ENCODE measurements at places on chromosomes 3 and 15.

GRCh38 chr15:38438031-38438986, 15.6 kb upstream of the FAM98B start:
- no peak for DNase-seq

GRCh38 chr3:16935781-16936180, 51.0 kb downstream of the PLCL2 start:
- no peak for DNase-seq

DNA sequence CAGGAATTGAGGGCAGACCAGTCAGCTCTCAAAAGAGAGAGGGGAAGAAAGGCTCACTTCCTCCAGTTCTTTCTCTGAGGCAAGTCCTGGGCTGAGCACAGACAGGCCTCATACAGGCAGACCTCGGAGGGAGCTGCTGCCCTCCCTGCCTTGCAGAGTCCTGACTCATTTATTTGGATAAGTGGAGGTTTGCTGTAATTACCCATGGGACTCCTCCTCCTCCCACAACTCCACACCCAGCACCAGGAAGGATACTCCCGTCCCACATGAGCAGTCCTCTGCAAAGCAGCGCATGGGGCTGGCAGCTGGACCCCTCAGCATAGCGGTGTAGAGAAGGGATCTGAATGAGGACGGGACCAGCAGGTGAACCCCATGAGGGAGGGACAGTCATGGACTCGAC, 13.4 kb upstream of the SCN10A start:
- DNase-seq: no peak

DNA sequence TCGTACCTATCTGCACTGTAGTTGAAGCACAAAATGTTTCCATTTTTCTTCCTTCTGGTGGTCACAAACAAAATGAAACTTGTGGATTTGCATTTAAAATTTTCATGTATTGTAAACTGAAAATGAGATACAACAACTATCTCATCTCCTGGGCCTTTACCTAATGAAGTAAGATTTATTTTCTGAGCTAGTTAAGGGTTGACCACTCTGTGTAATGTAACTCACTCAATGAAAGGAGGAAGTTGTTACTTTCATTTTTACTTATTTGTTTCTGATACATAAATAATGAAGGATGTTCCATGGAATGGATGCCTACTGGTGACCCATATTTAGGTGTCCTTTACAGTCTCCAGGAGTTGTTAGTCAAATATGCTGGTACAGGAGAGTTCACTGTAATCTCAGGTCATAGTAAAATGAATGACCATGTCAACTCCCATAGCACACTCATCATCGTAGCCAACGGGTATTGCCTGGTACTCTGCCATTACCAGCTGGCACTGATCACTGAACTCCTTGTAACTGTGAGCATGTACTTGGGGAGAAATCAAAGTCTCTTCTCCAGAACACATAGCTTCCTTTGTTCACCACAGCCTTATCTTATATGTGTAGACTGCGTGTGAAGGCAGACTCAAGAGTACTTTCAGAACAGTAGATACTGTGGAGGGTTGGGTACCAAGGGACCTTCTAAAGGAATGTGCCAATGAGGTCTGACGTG, 474.2 kb upstream of the ROBO2 start:
- no peak for DNase-seq

DNA sequence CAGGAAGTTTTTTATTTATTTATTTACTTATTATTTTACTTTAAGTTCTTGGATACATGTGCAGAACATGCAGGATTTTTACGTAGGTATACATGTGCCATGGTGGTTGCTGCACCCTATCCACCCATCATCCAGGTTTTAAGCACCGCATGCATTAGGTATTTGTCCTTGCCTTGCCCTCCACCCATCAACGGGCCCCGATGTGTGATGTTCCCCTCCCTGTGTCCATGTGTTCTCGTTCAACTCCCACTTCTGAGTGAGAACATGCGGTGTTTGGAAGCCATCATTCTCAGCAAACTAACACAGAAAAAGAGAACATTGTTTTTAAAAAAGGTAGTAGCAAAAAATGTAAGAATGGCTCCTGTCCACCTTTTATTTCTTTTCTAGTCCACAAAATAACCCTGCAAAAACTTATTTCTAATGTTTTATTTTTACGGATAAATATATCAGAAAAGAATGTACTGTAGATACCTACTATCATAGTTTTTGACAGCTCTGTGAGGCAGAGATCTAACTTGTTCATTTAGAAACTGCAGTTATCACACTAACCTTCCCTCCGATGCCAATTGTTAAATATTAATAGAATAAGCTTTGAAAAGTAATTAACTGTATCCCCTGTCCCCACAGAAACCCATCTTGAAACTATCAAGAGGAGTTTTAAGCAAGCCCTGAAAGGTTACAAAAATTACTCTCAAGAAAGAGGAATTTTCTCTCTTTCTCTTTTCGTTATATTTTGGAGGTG, 189.2 kb downstream of the LPP start:
- DNase-seq: no peak

GRCh38 chr15:33561407-33561806, 250.6 kb downstream of the RYR3 start:
- no peak for DNase-seq

DNA sequence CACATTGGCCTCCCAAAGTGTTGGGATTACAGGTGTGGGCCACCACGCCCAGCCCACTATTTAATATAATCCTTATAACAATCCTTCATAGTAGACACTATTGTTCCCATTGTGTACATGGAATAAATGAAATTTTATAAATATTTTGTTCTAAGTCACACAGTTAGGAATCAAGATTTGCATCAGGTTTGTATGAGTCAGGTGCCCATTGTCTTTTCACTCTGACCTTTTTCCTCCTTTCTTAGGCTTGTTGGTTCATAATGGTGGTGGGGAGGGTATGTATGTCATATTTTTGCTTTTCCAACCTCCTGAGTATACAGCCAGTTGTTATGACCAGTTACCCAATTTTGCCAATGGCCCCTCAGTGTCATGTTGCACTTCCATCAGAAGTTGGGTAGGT, 18.0 kb upstream of the SLC30A4 start:
- DNase-seq: no peak

GRCh38 chr3:31878231-31878838, 102.7 kb downstream of the OSBPL10 start:
- DNase-seq: no peak

DNA sequence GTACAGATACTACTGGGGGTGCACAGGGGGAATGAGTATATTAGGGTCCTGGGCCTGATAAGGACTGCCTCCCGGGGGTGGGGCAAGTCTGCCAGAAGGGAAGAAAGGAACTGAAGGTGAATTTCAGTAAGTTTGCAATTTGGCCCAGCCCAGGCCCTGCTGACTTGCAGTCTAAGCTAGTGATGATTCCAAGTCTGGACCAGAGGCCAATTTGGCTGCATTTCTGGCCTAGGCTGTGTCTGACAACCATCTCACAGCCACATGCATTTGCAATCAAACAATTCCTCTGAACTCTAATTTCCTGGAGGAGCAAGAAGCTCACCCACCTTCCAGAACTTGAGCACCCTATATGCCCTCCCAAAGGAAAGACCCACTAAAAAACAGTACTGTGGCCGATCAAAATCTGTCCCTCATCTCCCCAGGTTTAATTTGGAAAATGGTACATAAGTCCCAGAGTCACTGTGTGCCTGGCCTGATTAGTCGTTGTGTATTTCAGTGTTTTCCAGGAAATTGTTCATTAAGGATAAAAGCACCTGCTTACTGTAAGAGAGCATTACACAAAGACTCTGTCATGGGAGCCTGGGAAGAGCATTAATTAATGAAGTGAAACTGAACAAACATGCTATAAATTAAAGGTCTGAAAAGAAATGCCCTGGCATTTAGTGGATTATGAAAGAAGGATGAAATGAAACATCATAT, 114.5 kb downstream of the MEGF11 start:
- DNase-seq: no peak

- DNase-seq: no peak
Observed at GRCh38 chr15:80234883-80235282, 17.1 kb downstream of the CTXND1 start.

DNA sequence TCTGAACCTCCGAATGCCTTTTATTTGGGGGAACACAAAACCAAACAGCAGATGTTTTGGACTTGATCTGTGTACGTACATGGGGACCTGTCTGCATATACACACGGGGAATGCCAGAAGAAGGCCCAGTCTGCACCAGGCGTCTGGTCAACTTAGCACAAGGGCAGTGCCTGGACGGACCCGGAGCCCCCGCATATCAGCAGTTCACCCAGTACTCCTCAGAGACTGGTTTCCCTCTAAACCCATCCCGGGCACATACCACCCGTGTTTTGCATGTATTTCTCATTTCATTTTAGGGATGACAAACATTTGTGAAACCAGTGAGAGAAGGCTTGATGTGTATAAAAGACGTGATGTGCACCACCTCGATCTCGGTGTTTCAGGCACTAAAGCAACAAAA, 49.7 kb downstream of the KLHL25 start:
- DNase-seq: no peak

DNA sequence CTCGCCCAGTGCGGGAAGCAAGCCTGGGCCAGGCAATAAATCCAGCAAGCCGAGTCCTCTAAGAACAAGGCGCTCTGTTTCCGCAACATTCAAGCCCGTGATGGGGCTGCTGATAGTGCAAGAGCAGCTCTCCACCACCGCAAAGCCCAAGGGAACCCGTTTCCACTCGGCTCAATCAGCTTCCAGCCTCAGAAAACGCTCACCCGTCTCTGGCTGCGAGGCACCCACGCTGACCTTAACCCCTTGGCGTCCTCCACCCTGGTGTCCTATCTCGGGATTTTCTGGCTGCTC, 17.8 kb downstream of the SPATA12 start:
- DNase-seq: no peak

DNA sequence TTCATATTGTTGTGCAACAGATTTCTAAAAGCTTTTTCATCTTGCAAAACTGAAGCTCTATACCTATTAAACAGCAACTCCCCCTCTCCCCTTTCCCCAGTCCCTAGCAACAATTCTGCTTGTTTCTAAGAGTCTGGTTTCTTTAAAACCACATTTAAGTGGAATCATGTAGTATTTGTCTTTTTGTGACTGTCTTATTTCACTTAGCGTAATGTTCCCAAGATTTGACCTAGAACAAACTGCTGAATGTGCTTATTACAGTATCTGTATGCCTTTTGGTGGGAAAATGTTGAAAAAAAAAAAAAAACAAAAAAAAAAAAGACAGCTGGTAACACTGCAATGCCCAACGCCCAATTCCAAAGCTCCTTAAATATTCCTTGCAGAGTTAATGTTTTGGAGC, 19.5 kb upstream of the SPESP1 start:
- DNase-seq: no peak

DNA sequence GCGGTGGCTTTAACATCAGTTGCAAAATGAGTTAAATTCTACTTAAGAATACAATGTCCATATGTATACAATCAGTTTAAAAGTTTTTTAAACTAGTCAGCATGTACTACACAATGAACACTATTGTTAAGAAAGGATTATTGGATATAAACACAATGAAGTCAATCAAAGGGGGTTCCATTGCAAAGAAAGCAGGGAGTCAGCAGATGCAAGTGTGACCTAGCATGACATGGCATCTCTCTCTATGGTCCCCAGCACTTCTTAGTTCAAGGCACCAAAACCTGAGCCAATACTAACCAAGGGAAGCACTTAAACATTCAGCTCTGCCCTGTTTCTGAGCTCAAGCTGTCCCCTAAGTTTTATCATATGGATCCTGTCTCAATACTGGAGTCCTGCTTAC, 17.0 kb downstream of the KLHL6 start:
- DNase-seq: no peak

DNA sequence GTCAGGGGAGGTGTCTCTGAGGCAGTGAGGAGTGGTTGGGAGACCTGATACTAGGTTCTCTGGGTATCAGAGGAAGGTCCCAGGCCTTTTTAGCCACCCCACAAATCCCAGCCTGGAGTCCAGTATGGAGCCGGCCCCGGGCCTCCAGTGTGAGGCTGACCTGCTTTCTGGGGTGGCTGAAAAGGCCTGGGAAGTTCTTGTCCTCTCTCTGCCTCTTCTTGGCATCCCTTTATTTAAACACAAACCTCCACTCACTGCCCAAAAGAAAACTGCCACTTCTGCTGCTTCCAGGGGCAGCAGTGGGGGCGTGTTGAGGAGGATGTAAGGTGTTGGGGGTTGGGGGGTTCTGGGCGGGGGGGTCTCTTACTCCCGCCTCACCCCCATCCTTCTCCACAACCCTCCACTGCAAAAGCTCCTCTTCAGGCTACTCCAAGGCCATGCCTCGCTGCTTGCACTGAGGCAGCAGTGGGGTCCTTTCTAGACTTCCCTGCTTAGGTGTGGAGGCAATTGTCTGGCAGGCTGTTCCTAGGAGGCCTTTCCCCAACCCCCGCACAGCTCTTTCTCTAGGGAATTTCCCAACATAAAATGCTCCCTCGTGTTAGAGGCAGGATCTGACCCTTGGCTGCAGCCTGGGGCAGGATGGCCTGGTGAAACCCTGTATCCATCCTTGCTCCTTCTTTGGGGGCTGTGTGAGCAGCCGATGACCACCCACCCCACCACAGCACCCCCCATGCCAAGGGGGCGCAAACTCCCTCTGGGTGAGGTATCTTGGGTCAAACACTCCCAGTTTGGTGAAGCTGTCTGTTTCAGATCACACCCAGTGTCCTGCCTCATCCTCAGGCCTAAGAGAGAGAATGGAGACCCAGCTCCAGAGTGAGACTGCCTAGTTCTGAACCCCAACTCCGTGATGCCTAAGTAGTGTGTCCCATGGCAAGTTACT, 12.1 kb upstream of the RAD18 start:
- DNase-seq: no peak

GRCh38 chr3:49173116-49173791, 1.9 kb downstream of the KLHDC8B start:
- peak; percentile 77 for DNase-seq

DNA sequence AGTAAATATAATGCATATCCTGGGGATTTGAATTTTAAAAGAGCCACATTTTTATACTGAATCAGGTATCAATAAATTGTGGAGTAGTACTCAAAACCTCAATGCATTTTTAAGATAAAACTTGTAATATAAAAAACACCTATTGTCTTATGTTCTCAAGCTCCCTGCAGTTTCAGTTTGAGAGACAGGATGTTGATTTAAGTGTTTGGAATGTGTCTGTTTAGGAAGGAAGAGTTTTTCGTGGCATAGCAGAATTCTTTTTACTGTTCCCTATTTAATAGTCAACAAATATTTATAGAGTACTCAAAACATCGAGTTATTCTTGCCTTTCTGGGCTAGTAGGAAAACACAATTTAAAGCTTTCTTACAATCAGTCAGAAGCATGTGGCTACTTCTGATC, 146.1 kb upstream of the BCHE start:
- DNase-seq: no peak

- no peak for DNase-seq
Observed at GRCh38 chr3:54138937-54139547, 16.7 kb downstream of the CACNA2D3 start.

All from neuronal stem cell (in vitro differentiated cells).